ENCODE measurements at places on chromosomes 1 and 21.

GRCh38 chr1:156475568-156476500, 24.7 kb downstream of the MEF2D start:
- DNase-seq, result peak; percentile 73

DNA sequence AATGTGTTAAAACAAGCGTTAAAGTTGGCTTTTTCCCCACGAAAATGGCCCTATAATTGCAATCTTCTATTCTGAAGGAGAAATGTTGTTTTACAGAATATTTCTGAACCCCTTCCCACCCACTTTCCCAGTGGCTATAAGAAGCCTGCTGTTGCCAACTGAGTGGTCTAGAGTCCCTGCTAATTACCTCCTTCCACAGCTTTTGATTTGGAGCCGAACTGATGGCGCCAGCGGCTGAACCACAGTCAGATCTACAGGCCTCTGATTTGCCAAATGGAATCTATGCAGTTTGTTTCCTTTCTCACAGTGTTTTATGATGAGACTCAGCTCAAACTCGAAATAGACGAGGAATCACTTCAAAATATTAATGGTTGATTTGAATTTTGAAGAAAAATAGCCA, 76.0 kb upstream of the C1orf105 start:
- DNase-seq, result no peak

- DNase-seq, result no peak
Measured at GRCh38 chr1:229028544-229028943, 242.4 kb upstream of the RAB4A start.

DNA sequence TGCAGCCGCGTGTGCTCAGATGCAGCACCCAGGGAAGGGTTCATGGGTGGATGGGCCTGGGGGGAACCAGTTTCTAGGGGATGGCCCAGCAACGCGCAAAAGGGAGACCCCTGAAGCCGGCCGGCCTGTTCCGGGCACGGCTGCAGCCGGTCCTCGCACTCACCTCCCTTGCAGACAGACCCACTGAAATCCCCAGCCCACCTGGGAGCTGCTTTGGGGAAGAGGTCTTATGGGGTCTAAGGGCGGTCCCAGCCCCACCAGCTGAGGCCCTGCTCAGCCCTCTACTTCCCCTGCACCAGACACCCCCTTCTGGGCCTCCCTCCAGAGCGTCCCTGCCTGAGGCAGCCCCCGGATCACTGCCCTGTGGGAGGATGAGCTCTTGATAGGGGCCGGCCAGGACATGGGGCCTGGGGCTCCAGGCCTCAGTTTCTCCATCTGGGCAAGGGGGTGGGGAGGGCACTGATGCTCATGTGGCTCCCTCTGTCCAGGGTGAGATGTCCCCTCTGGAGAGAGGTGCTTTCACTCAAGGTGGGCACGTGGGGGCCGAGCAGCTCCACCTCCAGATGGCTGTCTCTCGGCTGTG, 20.0 kb upstream of the TTC34 start:
- no peak for DNase-seq

- DNase-seq, result no peak
Measured at GRCh38 chr1:228992907-228993535, 257.7 kb downstream of the RHOU start.

GRCh38 chr1:53172426-53173128, 24.0 kb upstream of the CPT2 start:
- DNase-seq, result peak; percentile 77

DNA sequence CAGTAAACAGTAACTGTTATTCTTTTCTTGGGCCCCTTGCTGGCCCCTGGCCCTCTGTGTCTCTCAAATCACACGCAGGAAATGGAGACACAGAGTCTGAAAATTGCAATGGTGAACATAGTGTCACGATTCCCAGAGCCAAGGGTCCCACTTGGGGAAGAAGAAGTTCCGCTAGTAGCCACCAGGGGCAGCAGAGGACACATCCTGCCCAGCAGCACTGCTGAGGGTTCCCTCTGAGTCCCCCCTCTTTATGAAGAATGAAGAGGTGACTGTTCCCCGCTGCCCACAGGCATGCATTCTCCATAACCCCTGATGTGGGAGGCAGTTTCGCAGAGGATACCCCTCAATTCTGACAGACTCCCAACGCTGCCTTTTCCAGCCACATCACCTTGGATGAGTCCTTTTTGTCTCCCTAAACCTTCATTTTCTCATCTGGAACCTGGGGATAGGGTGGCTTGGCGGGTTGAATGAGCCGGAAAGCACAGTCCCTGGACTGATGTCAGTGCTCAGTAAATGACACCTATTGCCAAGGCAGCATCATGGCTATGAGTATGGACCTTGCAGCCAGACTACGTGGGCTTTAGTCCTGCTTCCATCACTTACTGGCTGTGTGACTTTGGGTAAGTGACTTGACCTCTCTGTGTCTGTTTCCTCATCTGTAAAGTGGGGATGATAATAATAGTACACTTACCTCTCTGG, 238.0 kb upstream of the TMEM51 start:
- DNase-seq, result no peak

DNA sequence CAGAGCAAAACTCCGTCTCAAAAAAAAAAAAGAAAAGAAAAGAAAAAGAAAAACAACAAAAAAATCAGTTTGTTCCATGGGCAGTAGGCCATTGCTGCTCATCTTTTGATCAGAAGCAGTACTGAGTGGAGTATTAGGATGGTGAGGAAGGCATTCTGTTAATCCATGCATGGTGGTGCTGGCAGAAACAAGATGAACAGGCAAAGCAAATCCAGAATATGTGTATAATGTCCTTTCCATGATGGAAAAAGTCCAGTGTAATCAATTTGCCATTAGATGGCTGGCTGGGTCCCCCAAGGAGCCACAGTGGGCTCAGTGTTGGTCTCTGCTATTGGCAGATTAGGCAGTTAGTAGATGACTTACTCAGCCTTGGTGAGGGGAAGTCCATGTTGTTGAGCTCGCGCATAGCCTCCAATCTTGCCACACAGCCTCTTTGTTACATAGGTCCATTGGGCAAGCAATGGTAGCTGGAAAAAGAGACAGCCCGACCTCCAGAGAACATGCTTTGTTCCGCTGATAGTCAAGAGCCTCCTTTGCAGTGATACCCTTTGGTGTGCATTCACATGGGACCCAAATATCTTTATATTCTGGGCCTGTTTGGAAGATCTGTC, 23.3 kb downstream of the H3-3A start:
- no peak for DNase-seq

GRCh38 chr1:5110508-5110907, 456.1 kb downstream of the AJAP1 start:
- no peak for DNase-seq
